ENCODE measurements at places on chromosomes 2 and 18. TPM values are rescaled to one million over a fixed set of nuclear protein-coding genes. Genes with fewer than 3 reads are reported as not detected.
A peak's percentile ranks its signal among the peaks of the same experiment; 100 is the strongest.

DNA sequence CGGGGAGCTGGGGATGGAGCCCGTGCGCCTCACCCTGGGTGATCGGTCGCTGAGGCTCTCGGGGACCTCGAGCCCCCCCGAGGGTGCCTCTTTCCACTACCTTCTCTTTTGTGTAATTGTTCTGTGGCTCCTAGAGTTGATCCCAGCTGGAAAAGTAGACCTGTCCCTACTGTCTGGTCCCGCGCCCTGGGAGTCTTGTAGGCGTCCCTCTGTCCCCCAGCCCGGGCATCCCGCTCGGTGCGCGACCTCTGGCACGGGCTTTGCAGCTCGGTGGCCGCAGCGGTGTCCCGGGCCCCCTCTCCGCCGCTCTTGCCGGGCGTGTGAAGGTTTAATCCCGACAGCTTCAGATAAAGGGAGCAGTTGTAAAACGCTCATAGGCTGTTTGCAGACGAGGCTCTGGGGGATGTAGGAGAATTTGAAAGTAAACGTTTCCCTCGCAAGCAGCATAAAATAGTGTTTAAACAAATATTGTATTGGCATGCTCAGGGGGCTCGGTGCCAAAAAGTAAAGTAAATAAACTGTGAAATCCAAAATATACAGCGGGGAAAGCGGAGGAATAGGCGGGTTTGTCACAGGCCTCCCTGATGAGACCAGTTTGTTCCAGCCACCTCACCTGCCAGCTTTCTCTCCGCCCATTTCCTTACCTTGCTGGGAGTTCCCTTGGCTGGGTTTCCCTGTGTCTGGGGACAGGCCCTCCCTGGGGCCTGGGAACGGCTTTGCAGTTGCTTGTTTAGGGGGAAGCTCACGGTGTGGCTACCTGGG is 1.9 kb downstream of the GLI2 start:
- peaks cover 9% of the 10 kb centered on the region for H3K4me1 ChIP-seq
- H3K4me3 ChIP-seq, result peak overlapping the region; percentile 96
- peaks cover 5% of the 10 kb centered on the region for H3K36me3 ChIP-seq
- H3K27me3 ChIP-seq, result no peaks in the 10 kb centered on the region

- H3K27me3 ChIP-seq, result no peaks in the 10 kb centered on the region
- no peak for DNase-seq
- H3K4me3 ChIP-seq, result no peak overlapping the region
- H3K4me1 ChIP-seq, result no peaks in the 10 kb centered on the region
- H3K27ac ChIP-seq, result no peak overlapping the region
Observed at GRCh38 chr18:60826346-60826745, 453.8 kb upstream of the MC4R start.

DNA sequence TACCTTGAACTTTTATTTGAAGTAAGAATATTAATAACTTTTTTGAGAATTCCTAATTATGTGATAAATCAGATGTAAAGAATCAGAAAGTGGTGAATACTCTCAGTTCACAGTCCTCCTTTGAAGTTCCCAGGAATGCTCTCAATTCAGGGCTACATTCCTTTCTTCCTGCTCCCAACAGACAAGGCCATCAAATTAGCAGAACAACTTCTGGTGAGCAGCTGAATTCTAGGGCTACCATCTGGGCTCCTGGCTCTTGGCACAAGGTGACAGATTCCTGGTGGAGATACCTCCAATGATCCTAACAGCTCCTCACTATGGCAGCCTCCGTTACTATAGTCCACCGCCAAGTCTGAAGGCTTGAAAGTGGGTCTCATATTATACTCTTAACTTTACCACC is 37.8 kb upstream of the OLA1 start:
- H3K4me3 ChIP-seq, result no peak overlapping the region
- no peak overlapping the region for H3K27ac ChIP-seq
- H3K36me3 ChIP-seq, result no peaks in the 10 kb centered on the region
- H3K27me3 ChIP-seq, result no peaks in the 10 kb centered on the region
- no peaks in the 10 kb centered on the region for H3K4me1 ChIP-seq

- H3K4me3 ChIP-seq, result no peak overlapping the region
- no peaks in the 10 kb centered on the region for H3K27me3 ChIP-seq
- H3K36me3 ChIP-seq, result no peaks in the 10 kb centered on the region
- no peak overlapping the region for H3K27ac ChIP-seq
- no peaks in the 10 kb centered on the region for H3K4me1 ChIP-seq
Observed at GRCh38 chr2:132495881-132496280, 79.3 kb downstream of the GPR39 start.

DNA sequence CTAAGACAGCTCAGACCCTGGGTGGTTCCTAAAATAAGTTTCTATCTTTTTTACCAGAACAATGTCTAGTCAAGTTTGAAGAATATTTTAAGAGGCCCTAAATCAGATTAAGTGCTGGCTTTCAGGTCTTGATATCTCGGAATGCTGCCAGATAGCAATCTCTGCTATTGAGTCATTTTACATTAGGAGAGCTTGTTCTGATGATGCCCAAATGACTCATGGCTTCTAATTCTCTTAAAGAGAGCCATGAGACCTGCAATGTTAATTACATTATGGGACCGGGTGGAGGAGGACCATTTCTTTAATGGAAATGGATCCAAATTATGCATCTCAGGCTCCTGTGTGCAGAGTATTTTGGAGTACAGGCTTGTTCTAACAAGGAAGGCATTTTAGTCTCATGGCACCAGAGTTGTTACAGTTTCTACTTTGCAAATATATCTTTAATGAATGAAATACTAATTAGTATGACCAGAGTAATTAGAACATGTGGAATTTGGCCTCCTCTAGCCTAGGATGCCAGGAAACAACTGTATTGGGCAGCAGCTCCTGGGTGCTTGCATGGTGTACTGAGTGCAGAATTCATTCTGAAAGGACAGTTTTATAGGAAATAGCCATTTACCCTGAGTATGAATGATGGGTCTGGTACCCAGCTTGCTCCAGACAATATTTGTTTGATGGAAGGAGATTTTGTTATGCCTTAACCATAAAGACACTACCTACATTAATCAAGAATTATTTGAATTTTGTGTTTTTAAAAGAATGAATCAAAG is 94.0 kb upstream of the SULT1C3 start:
- H3K36me3 ChIP-seq, result no peaks in the 10 kb centered on the region
- DNase-seq, result no peak
- H3K4me1 ChIP-seq, result no peaks in the 10 kb centered on the region
- no peak overlapping the region for H3K4me3 ChIP-seq
- no peak overlapping the region for H3K27ac ChIP-seq

Gene DCDC2C
- not detected for total RNA-seq

DNA sequence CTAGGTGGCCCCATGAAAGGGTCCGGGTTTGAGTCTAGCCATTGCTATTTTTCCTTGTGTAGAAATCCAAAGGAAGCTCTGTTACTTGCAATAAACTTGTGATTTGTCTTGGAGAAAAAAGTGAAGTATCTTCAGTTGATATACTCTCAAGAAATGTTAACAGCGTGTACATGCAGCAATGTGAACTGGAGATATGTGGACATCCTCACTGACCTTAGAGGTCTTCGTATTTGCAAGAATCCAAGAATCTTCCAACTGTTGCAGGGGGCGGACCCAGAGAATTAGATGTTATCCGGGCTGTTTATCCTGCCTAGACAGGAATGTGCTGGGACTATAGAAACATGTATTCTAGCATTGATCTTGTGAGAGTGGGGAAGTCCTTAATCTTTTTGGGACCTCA is 187.6 kb downstream of the KCNS3 start:
- no peaks in the 10 kb centered on the region for H3K27me3 ChIP-seq
- no peak overlapping the region for H3K4me3 ChIP-seq
- no peak overlapping the region for H3K27ac ChIP-seq
- H3K36me3 ChIP-seq, result no peaks in the 10 kb centered on the region

- peak; percentile 17 for DNase-seq
- no peaks in the 10 kb centered on the region for H3K36me3 ChIP-seq
- no peaks in the 10 kb centered on the region for H3K27me3 ChIP-seq
- peaks cover 3% of the 10 kb centered on the region for H3K4me1 ChIP-seq
Observed at GRCh38 chr2:20165677-20166509, 59.0 kb downstream of the SDC1 start.

DNA sequence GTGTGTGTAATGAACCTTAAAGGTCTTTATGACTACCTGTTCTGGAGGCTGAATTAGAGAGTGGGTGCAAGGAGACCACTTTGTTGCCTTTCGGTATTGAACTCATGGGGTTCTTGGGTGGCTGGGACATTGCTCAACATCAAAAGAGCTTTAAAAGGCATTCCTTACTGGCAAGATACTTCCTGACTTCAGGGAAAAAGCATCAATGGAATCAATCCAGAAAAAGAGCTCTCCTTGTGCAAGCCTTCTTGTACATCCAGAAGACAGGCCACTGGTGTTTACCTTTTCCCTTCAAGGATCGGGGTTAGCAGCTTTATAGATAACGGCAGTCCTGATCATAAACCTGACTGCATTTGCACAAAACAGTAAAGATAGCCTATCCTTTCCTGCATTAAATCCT is 9.5 kb downstream of the PNO1 start:
- no peaks in the 10 kb centered on the region for H3K4me1 ChIP-seq
- no peak overlapping the region for H3K27ac ChIP-seq
- DNase-seq, result no peak

DNA sequence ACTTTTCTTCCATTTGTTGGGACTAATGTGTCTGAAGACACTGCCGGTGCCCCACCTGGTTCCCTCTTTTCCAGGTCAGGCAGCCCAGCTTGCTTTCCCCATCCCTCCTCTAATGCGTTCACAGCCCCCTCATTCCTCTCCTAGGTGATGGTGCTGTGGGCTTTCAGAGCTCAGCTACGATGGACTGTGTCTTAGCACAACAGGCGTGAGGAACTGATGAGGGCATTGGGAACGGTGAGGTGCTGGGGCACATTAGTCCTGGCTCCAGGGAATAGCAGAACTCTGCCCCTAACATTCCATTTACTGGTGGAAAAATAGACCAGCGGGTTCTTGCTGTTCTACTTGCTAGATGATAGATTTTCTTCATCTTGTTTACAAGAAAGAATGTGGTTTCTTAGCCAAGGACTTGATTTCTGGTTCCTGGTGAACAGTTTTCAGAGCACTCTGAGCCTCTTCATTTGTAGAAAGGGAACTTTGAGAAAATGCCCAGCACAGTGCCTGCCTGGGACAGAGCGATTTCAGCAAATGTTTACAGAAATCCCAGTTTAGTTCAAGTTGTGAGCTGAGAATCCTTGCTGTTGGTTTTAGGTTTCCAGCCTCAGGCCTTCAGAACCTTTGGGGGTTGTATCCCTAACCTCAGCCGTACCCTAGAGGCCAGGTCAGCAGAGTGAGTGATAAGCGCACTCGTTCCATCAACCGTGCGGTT is 42.5 kb downstream of the LDLRAD4 start:
- H3K36me3 ChIP-seq, result no peaks in the 10 kb centered on the region
- DNase-seq, result no peak
- H3K4me3 ChIP-seq, result no peak overlapping the region
- H3K27ac ChIP-seq, result no peak overlapping the region
- H3K27me3 ChIP-seq, result no peaks in the 10 kb centered on the region
- H3K4me1 ChIP-seq, result no peaks in the 10 kb centered on the region

Gene EMILIN1
- 1.2 TPM for total RNA-seq

Gene MDH1
- 317 TPM for total RNA-seq

- no peaks in the 10 kb centered on the region for H3K4me1 ChIP-seq
- no peak for DNase-seq
- H3K27ac ChIP-seq, result no peak overlapping the region
- no peaks in the 10 kb centered on the region for H3K27me3 ChIP-seq
Observed at GRCh38 chr18:8341481-8342230, 267.6 kb upstream of the RAB12 start.

Gene FAP
- not detected for total RNA-seq

GRCh38 chr2:198116756-198117155 is 312.4 kb downstream of the PLCL1 start:
- H3K27ac ChIP-seq, result no peak overlapping the region
- no peaks in the 10 kb centered on the region for H3K36me3 ChIP-seq
- no peaks in the 10 kb centered on the region for H3K4me1 ChIP-seq
- no peak overlapping the region for H3K4me3 ChIP-seq

Gene XIRP2
- not detected for total RNA-seq

Gene KLHL29
- total RNA-seq, result 2.1 TPM

GRCh38 chr2:56248965-56249742 is 65.4 kb downstream of the CCDC85A start:
- H3K27ac ChIP-seq, result no peak overlapping the region
- DNase-seq, result no peak
- no peaks in the 10 kb centered on the region for H3K27me3 ChIP-seq
- H3K36me3 ChIP-seq, result no peaks in the 10 kb centered on the region
- H3K4me3 ChIP-seq, result no peak overlapping the region

Gene GRB14
- 7.6 TPM for total RNA-seq

DNA sequence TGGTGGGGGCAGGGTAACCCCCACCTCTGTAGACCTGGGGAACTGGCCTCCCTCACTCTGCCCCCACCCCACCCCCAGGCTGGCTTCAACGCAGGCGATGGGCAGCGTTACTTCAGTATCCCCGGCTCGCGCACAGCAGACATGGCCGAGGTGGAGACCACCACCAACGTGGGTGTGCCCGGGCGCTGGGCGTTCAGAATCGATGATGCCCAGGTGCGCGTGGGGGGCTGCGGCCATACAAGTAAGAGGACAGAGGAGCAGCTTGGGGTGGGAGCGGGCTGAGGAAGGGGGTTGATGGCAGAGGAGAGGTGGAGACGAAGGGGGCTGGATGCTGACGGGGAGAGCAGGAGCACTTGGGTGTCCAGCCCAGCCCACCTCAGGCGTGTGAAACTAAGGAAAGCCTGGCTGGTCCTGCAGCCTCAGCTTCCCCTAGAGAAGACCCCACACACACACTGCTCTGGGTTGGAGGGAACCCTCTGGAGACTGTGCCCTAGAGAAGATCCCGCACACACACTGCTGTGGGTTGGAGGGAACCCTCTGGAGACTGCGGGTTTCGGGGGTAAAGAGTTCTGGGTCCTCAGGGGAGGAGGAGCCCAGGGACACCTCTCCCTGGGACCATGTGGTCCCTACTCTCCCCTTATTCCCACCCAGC is 36.2 kb downstream of the SNED1 start:
- no peak overlapping the region for H3K4me3 ChIP-seq
- H3K27me3 ChIP-seq, result no peaks in the 10 kb centered on the region
- H3K36me3 ChIP-seq, result no peaks in the 10 kb centered on the region

GRCh38 chr2:64331114-64331645 is 122.8 kb upstream of the LGALSL start:
- peaks cover 9% of the 10 kb centered on the region for H3K4me1 ChIP-seq
- H3K27me3 ChIP-seq, result no peaks in the 10 kb centered on the region
- 0 out of 2 replicates have a peak, but pooled peaks cover 2% of the 10 kb centered on the region for H3K36me3 ChIP-seq
- no peak overlapping the region for H3K27ac ChIP-seq

Gene MYL1
- not detected for total RNA-seq

Gene ZNG1B
- 41.7 TPM for total RNA-seq

Gene RPRM
- 38.4 TPM for total RNA-seq

Gene TRABD2A
- total RNA-seq, result 1.7 TPM

Gene MC4R
- not detected for total RNA-seq

- no peaks in the 10 kb centered on the region for H3K36me3 ChIP-seq
- no peak for DNase-seq
- H3K27ac ChIP-seq, result no peak overlapping the region
- no peak overlapping the region for H3K4me3 ChIP-seq
Observed at GRCh38 chr2:75153221-75153620, 46.1 kb downstream of the TACR1 start.

Gene RPIA
- 17.3 TPM for total RNA-seq

Gene SERPINB13
- not detected for total RNA-seq

GRCh38 chr2:96493072-96493471 is 12.1 kb downstream of the NEURL3 start:
- H3K4me1 ChIP-seq, result no peaks in the 10 kb centered on the region
- no peak overlapping the region for H3K4me3 ChIP-seq
- H3K36me3 ChIP-seq, result no peaks in the 10 kb centered on the region
- peak; percentile 65 for DNase-seq
